ENCODE measurements at places on chromosomes 3 and 15.

DNA sequence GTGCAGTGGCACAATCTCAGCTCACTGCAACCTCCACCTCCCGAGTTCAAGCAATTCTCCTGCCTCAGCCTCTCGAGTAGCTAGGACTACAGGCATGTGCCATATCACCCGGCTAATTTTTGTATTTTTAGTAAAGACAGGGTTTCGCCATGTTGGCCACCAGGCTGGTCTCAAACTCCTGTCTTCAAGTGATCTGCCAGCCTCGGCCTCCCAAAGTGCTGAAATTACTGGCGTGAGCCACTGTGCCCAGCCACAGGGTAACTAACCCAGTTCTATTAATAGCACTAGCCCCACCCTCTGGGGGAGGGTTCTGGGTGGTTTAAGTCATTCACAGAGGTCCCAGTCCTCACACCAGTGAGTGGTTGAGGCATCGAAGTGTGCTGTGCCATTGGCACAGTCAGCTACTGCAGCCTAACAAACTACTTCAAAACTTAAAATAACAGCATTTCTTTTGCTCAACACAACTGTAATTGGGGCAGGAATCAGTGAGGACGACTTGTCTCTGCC lies 44.0 kb downstream of the RHCG start:
- DNase-seq, result no peak

DNA sequence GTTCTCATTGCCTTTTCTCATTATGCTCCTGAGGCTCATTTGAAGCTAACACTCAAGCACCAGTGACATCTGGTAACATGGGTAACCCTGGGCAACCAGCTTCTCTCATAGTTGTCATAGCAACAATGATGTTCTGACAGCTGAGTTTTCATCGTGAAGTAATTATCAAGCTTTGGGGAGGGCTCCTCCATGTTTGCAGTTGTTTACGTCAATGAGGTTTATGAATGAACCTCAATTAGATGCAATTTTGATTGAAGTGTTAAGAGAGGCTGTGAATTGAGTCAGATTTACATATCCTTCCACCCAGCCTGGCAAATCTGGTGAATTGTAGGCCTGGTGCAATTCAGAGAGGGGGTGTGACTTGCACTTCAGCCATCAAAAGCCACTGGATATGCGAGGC lies 119.3 kb upstream of the CHD2 start:
- DNase-seq, result no peak

DNA sequence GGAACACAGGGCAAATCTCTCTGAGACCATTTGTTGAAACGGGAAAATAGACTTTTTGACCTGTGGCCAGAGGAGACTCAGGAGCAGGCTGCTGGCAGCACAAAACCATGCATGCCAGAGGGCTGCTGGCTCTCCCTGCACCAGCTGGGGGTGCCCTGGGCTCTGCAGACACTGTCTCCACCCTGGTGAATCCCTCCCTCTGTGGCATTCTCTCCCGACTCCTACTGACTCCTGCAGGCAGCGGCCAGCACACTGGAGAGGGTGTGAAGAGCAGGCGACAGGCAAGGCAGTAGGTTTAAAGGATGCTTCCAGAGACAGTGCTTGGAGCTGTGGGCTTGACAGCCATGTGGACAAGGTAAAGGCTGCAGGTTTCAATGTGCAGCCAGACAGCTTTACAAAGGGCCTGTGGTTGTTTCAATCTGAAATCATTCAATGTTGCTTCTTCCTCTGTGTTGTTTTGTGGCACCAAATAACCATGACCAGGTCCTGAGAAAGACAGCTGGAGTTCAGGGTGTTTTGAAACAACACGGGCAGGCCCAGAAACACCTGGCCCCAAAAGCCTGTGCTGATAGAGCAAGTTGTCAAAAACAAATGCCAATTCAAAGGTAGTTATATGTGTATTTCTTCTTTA lies 431.0 kb upstream of the ATP10A start:
- DNase-seq, result no peak

DNA sequence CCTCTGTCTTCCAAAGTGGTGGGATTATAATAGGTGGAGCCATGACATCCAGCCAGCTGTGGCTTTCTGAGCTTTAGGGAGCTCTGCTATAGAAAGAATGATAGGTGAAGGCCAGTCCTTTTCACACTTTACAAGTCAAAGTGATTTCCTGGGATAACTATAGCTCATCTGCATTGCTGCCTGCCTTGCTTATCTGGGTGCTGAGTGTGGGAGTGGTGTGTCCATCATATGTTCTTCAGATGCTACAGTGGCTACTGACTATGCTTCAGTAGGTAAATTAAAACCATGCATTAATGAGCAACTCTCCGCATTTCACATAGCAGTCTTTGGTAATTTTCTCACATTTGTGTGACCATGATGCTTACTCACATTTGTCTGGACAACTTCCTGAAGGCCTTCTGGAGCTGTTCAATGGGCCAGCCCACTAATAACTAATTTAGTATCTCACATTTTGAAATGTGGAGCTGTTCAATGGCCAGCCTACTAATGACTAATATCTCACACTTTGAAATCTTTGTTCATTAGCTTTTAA lies 23.4 kb downstream of the RHOA start:
- no peak for DNase-seq

DNA sequence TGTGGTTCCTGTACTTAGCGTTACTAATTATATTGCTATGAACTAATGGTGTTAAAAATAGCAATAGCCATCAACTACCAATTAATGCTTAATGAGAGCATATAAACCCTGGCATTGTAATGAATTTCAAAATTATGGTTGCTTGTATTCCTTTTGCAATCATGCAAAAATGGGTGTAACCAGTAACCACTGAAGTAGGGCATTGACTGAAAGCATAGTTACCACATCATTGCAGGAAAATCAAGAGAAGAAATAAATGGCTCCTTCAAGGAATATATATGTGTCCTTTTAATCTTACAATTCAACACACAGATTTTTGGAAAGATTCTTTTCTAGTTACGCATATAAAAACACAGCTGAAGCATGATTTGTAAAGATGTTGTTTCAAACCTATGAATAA lies 328.3 kb upstream of the AGTR1 start:
- DNase-seq, result no peak

Data from esophagus squamous epithelium (tissue), 5 donors.